ENCODE measurements at places on chromosomes 2 and 18.
A peak's percentile ranks its signal among the peaks of the same experiment; 100 is the strongest.

- DNase-seq = no peak
These were observed 1.9 kb downstream of the RAB31 start for GRCh38 chr18:9710037-9710436.

DNA sequence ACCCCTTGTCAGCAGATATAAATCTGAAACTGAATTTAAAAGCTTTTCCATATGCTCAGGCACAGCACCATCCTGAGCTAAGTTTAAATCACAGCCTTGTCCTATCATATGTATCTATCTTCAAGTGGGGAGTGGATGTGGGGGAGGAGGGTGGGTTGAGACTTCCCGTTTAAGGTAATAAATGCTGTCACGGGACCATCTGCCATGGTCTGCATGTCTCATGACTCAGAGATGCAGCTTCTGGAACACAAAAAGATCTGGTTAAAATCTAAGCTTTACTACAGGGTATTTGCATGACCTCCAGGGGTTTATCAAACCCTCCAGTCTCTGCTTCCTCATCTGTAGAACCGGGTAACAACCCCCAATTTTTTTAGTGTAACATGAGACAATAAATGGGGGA, 377.7 kb upstream of the ST6GAL2 start:
- DNase-seq = no peak

GRCh38 chr2:99404797-99405669, 67.8 kb downstream of the EIF5B start:
- no peak for DNase-seq

DNA sequence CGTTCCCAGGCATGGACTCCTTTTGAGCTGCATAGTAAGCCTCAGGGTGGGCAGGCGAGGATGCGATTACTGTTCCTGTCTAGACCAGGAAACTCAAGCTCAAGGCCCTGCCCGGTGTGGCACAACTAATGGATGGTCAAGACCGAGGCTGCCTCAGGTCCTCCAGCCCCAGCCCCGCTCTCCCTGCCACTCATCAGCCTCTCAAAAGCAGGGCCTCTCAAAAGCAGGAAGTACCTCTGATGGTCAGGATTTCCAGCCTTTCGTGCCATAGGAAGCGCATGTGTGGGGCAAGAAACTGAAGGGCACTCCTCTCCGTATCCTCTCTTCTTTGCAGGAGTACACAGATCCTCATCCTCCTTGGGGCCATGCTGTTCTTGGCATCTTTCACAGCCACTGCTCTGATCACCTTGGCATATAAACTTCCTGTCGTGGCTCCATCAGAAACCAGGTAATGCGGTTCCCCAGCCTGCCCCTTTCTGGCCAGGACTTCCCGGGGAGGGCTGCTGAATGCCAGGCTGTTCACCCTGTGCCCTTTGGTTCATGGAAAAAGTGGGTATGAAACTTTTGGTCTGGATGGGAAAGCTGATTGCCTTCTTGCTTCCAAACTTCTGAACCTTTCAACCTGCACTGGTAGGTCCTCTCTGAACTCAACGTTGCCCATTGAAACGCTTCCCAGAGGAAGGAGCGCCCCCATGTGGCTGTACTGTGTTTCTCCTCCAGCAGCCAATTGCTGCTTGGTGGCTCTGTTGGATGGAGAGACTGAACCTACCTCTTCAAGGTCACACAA, 82.8 kb upstream of the SEC11C start:
- DNase-seq = peak; percentile 95

- DNase-seq = no peak
These were observed 130.5 kb downstream of the BCL2 start for GRCh38 chr18:63189041-63189440.

GRCh38 chr2:95005726-95006125, 19.8 kb upstream of the MAL start:
- DNase-seq = no peak

DNA sequence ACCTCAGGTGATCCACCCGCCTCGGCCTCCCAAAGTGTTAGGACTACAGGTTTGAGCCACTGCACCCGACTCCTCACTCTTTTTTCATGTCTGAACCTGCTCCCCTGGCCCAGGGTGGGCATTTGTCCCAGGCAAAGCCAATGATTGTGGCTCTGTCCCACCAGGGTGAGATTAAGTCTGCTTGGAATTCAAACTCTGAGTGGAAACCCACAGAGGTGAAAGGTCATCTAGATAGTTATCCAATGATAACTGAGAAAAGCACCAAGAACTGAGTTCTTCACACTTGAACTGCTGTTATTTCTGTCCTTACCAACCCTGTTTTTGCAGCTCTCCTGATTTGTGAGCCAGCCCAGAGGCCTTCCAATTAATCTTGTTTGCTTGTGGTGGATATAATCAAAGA, 62.4 kb upstream of the ACVR1 start:
- DNase-seq = no peak

DNA sequence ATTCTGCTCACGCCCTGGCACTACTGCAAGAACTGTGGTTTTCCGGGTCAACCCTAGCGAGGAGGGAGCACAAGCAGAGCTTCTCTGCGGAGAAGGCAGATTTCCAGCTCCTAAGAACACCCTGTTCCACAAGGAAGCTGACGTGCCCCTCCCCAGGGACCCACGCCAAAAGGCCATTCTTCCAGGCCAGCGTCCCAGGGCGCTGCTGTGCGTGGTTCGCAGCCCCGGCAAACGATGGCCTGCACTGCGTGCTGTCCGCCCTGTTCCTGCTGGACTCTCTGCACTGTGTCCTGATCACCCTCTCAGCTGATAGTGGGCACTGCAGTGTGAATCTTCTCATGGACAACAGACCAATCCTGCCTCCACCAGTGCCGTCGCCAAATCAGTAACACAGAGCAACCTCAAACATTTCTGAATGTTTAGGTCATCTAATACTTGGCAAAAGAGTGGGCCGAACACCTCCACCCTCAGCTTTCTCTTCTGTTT, 49.1 kb downstream of the ADI1 start:
- no peak for DNase-seq

- DNase-seq = no peak
These were observed 94.2 kb downstream of the WDPCP start for GRCh38 chr2:63494100-63494499.

DNA sequence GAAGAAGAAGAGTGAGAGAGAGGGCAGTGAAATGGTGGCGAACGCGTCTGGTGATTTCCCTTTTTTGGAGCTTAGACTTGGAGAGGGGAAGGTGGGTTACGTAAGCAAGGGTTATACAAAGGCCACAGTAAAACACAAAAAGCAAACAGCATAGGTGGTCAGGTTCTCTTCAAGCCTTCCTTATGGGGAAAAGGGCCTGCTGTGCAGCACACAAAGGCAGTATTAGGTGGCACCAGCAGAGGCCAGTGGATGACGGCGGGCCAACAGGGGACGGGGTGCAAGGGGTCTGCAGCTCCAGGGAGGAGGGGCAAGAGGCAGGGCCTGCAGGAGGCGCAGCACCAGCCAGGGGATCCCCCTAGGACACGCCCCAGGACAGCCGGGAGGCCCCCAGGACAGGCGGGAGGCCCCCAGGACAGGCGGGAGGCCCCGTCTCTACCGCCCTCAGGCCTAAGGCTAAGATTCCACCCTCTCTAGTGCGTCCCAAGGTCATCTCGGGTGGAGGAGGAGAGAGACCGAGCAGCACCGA, 32.6 kb upstream of the NPC1 start:
- DNase-seq = no peak

DNA sequence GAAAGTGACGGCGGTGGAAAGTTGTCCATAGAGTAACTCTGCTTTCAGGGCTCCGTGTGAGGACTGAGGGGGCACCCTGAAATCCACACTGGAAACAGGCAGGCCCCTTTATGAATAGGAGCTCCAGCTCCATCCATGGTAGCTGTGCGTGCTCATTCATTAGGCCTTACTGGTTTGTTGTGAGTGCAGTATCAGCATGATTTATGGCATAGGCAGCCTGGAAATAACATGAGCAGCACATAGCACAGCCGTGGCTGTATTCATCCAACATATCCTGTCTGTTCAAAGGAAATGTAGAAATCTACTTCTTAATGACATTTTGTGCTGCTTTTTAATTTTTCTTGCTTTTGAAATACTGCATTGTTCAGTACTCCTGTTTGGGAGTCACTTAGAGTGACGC, 414.8 kb upstream of the RAB12 start:
- no peak for DNase-seq

DNA sequence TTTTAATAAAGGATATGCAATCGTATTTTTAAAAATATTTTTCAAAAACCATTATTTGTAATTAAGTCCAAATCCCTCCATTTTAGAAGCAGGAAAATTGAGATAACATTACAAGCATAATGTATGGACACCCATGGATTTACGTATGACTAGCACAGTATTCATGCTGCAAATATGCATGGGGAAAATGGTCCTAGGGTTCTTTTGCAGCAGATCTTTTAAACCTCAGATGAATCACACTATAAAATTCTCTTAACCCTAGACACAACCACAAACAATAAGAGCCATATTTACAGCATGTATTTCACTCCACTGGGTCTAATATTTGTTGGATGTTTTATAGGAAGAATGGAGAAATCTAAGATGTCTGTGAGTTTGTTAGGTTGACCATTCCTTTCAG, 453.4 kb downstream of the TGIF1 start:
- no peak for DNase-seq

- DNase-seq = no peak
These were observed 26.7 kb downstream of the ZEB2 start for GRCh38 chr2:144493027-144493809.

DNA sequence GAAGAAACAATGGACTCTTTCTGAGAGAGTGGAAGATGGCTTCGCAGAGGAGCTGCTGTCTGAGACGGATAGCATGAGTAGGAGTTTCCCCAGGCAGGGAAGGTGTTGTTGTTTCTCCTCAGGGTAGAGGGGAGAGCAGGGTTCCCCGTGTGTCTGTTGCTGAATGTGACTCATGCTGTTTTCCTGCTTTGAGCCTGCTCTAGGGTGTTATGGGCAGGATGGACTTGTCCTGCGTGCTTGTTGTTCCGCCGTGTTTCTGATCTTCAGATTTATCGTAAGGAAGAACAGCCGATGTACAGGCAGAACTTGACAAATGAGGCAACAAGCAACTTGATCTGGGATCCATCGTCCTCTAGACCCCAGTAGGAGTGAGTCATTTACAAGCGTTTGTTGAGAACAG, 19.7 kb upstream of the MYCN start:
- DNase-seq = no peak

DNA sequence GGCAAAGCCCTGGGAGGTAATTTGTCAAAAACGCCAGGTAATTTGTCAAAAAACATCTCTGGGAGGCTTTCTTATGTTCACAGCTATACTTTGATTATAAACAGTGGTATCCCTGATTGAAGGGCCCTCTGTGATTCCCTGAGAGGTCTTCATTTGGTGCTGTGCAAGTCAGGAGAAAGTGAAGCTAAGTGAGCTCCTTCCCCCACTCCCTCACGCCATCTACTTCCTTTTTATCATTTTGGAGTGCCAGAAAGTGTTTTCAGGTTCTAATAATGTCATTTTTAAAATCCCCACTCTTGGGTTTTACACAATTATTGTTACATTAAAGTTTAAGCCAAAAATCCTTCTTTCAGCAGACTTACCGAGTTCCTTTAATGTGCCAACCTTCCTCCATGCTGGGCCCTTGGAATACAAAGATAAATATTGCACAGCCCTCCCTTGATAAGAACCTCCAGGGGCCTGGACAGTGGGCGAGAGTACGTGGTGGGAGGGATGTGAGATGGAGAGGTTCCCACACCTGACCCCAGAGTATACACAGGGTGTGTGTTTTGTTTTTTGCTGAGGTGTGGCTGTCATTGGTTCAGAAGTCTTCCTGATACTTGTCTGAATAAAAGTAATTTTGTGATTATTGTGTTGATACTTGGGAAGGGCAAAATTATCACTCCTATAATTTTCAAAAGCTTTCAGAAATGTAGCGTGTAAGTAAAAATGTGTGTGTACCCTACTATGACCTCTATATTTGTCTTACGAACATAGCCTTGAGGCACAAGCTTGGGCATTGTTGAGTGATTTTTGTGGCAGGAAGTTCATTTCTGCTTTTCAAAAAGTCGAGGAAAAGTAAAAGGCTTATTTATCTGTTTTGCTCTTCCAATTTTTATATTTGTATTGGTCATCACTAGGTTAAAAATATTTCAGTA, 8.2 kb downstream of the MAPRE2 start:
- no peak for DNase-seq

DNA sequence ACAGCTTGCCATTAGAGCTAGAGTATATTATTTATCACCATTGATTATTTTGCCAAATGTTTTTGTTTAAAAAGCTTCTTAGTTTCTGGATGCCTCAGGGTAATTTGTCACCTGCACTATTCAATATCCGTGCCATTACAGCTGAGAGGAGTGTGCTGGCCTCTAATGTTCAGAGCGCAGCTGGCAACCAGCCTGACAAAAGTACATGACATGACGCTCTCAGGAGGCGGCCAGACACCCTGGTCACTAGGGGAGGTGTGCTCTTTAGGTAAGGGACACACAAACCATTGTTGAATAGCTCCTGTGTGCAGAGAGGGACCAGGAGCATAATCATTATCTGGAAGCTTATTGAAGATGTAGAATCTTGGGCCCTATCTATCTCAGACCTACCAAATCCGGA, 20.3 kb downstream of the LIMS1 start:
- no peak for DNase-seq

- DNase-seq = peak; percentile 96
These were observed 108.8 kb downstream of the B3GNT2 start for GRCh38 chr2:62304429-62305417.

GRCh38 chr18:45775241-45775676, 50.2 kb upstream of the SIGLEC15 start:
- peak; percentile 33 for DNase-seq

- DNase-seq = no peak
These were observed 86.8 kb downstream of the METTL8 start for GRCh38 chr2:171346723-171347557.

DNA sequence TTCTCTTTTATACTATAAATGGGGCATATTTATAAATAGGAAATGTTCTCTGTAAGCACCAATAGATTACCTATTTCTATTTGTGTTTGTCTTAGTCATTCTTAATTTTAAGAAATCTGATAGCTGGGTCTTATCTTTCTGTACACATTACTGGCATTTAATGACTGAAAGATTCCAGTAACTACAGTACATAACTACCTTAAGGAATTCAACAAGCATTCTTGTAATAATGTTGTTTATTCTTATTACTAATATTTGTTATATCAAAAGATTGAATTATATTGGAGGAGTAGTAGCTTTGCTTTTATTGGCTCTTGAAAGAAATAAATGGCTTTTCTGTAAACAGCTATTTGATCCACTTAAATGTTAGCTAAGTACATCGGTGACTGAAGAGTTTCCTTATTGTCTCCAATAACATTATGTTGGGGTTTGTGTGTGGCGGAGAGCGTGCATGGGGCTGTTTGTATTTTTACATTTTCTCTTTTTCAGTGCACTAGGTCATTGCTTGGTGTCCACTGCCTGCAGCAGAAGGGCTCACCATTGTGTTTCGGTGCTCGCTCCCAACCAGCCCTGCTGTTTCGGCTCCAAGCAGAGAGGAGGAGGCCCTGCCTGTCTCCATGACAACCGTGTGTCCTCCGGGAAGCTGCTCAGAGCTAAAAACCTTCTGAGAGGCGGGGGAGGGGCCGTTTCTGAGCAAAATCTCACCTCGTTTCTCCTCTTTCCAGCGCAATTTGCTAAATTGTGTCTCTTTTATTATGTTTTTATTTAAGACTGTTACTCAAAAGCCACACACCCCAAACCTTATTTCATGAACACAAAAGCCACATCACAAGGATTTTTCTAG, 112.5 kb upstream of the SLC38A11 start:
- DNase-seq = peak; percentile 68

All from NCI-H510A treated with DMSO at 0.1 percent for 48 hours (cell line).